Mesothelial cell of epicardium (in vitro differentiated cells): ENCODE measurements at places on chromosomes 7 and 10. TPM values are rescaled to one million over a fixed set of nuclear protein-coding genes. Genes with fewer than 3 reads are reported as not detected.
A peak's percentile ranks its signal among the peaks of the same experiment; 100 is the strongest.

- H3K36me3 ChIP-seq = no peaks in the 10 kb centered on the region
- no peak overlapping the region for H3K4me3 ChIP-seq
- H3K27me3 ChIP-seq = no peaks in the 10 kb centered on the region
Observed at GRCh38 chr7:33423646-33424020, 294.3 kb downstream of the BBS9 start.

DNA sequence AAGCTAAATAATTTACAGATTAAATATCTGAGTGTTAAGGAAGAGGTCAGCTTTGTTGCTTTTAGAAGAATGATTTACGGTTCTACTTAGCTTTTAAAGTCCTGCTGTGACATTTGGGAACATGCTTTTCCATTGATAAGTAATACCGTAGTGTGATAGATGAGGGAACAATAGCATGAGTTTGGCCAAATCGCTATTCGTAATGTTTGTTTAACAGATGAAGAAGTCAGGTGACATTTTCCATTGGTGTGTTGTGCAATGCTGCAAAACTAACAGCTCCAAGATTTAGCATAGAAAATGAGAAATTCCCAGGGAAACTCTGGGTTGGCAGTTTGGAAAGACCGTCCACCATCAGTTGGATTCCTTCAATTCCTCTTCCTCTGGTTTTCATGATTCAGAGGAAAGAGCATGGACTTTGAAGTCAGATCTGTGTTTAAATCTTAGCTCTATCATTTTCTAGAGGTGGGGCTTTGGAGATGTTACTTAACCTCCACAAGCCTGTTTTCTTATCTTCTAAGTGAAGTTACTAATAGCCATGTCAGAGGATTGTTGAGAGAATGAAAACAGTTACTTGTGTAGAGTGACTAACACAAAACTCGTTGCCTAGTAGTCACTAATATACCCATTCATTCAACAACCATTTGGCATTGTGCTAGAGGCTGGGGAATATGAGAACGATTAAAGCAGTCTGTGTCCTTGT is 140.4 kb upstream of the BMPER start:
- peaks cover 18% of the 10 kb centered on the region for H3K4me1 ChIP-seq
- DNase-seq = no peak
- H3K27me3 ChIP-seq = peaks cover 5% of the 10 kb centered on the region
- no peaks in the 10 kb centered on the region for H3K36me3 ChIP-seq

DNA sequence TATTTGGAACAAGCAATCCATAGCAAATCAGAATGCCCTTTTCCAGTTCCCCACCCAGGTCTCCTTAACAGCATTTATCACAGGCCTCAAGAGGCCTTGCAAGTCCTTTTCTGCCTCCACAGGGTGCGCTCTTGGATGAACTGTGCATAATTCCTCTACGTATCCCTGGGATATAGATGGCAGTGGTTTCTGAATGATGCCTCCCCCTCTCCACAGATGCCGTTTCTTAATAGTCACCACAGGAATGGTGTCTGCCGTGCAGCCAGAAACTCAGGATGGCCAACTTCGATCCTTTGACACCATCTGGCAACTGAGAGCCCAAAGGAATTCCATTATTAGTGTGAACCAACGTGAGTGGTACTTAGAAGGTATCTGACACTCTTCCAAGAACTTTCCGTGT is 43.1 kb downstream of the JAZF1 start:
- no peaks in the 10 kb centered on the region for H3K27me3 ChIP-seq
- no peak overlapping the region for H3K27ac ChIP-seq
- H3K4me3 ChIP-seq = no peak overlapping the region

DNA sequence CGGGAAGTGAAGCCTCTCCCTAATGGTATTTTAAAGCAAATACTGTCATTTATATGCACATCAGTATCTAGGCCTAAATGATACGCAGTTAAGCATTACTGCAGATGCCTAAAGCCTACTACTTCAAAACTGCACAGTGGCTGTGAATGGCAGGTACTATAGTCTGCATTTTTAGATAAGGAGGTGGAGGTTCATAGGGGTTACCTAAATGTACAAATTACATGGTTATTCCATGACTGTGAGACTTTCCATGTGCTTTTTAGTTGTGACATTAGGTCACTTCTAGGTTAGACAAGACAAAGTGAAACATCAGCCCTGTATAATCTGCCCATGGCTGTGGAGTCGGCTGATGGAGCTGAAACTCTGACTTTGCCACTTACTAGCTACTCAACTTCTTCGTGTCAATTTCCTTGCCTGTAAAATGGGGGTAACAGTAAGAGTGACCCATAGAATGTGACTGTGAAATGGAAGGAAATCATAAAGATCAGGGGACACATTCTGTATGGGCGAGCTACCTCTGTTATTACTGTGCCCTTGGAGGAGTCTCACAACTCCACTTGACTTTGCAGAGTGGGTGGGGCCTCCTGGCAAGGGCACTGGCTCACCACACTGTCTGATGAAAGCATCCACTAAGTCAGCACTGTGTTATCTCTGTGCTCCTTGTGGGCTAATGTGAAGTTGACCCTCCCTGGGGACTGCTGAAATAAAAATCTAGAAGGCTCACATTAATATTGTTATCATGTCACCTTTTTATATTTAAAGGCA is 239.4 kb downstream of the TNS3 start:
- peaks cover 65% of the 10 kb centered on the region for H3K36me3 ChIP-seq
- DNase-seq = no peak
- H3K27me3 ChIP-seq = no peaks in the 10 kb centered on the region
- peaks cover 3% of the 10 kb centered on the region for H3K4me1 ChIP-seq
- H3K4me3 ChIP-seq = no peak overlapping the region

GRCh38 chr10:32956365-32957197 is 1.4 kb downstream of the ITGB1 start:
- no peak overlapping the region for H3K27ac ChIP-seq
- peak overlapping the region; percentile 76 for H3K4me3 ChIP-seq
- no peaks in the 10 kb centered on the region for H3K36me3 ChIP-seq
- DNase-seq = no peak

DNA sequence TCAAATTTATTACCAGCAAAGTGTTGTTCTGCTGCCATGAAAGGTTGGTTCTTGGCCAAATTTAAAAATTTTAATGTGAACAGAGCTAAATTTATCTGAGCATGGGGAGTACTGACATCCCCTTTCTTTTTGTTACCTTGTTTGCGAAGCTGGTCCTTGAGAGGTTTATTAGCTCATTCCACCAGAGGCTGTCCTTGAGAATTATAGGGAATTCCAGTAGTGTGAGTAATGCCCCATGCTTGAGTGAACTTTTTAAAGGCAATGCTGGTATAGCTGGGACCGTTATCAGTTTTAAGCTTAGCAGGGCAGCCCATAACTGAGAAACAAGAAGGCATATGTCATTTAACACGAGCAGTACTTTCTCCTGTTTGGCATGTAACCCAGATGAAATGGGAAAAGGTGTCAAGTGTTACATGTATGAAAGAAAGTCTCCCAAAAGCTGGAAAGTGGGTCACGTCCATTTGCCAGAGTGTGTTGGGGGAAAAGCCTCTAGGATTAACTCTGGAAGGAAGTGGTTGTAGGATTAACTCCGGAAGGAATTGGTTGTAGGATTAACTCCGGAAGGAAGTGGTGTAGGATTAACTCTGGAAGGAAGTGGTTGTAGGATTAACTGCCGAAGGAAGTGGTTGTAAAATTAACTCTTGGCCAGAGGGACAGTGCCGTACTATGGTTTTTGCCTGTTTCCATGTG is 37.3 kb upstream of the AKR1C2 start:
- no peak overlapping the region for H3K27ac ChIP-seq
- H3K36me3 ChIP-seq = no peaks in the 10 kb centered on the region
- H3K4me1 ChIP-seq = no peaks in the 10 kb centered on the region

- H3K36me3 ChIP-seq = no peaks in the 10 kb centered on the region
- DNase-seq = no peak
- H3K27ac ChIP-seq = no peak overlapping the region
Observed at GRCh38 chr7:78530351-78530750, 731.8 kb downstream of the PHTF2 start.

- H3K27me3 ChIP-seq = no peaks in the 10 kb centered on the region
- no peak overlapping the region for H3K27ac ChIP-seq
- H3K4me1 ChIP-seq = peaks cover 8% of the 10 kb centered on the region
- H3K36me3 ChIP-seq = no peaks in the 10 kb centered on the region
- no peak for DNase-seq
Observed at GRCh38 chr7:18570890-18571478, 75.4 kb downstream of the HDAC9 start.

DNA sequence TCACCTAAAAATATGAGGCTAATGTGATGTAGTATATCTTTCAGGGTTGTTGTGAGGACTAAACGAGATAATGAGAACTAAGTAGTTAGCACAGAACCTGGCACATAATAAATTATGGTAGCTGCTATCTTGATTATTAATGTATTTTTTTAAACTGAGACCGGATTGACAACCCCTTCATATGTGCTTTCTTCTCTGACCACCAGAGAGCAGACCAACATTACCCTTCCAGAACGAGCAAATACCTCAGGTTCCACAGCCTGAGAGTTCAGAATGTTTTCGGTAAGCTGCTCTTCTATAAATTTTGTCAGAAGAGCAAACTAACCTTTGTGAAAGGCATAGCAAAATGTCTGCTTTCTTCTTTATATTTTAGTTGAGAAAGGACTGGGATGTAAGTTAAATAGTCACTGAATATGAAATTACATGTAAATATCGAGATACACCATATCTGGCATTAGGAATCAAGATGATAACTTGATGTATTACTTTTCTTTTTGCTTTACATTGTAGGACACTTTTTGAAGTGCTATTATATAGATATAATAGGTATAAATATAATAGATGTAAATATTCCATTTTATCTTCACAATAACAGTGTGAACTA is 13.6 kb upstream of the BPGM start:
- no peaks in the 10 kb centered on the region for H3K36me3 ChIP-seq
- no peak overlapping the region for H3K27ac ChIP-seq
- no peaks in the 10 kb centered on the region for H3K4me1 ChIP-seq
- DNase-seq = no peak
- H3K4me3 ChIP-seq = no peak overlapping the region

DNA sequence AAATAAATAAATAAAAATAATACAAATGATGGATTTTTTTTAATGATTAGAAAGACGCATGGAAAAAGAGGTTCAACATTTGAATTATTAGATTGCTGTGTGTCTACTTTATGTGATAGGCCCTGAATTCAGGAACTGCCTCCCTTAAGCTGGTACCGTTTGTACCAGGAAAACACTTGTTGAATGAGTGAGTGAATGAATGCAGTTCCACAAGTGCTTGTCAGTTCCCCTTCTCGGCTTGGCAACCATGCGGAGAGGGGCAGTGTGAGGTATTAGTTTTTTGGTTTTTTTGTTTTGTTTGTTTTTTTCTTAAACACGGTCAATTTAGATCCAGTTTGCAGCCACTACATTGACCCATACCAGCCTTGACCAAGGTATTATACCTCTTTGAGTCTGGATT is 2.1 kb upstream of the DPY19L1 start:
- no peak overlapping the region for H3K4me3 ChIP-seq
- peaks cover 21% of the 10 kb centered on the region for H3K4me1 ChIP-seq
- no peaks in the 10 kb centered on the region for H3K36me3 ChIP-seq
- H3K27ac ChIP-seq = no peak overlapping the region
- H3K27me3 ChIP-seq = peaks cover 25% of the 10 kb centered on the region
- DNase-seq = no peak

- H3K4me1 ChIP-seq = peaks cover 50% of the 10 kb centered on the region
- H3K4me3 ChIP-seq = peak overlapping the region; percentile 82
Observed at GRCh38 chr10:44960482-44961229, 1.1 kb downstream of the RASSF4 start.

DNA sequence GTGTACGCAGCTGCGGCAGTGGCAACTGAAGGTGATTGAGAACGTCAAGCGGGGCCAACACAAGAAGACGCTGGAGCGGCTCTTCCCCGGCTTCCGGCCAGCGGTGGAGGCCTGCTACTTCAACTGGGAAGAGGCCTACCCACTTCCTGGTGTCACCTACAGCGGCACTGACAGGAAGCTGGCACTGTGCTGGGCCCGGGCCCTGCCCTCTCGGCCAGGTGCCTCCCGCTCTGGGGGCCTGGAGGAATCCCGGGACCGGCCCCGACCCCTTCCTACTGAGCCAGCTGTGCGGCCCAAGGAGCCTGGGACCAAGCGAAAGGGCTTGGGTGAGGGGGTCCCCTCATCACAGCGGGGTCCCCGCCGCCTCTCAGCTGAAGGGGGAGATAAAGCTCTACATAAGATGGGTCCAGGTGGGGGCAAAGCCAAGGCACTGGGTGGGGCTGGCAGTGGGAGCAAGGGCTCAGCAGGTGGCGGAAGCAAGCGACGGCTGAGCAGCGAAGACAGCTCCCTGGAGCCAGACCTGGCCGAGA is 6.5 kb downstream of the ZSWIM8 start:
- H3K4me3 ChIP-seq = no peak overlapping the region
- H3K36me3 ChIP-seq = peaks cover 46% of the 10 kb centered on the region
- peaks cover 9% of the 10 kb centered on the region for H3K4me1 ChIP-seq
- no peak for DNase-seq

GRCh38 chr10:125035136-125035535 is 93.2 kb downstream of the ZRANB1 start:
- peak overlapping the region; percentile 87 for H3K27ac ChIP-seq
- no peaks in the 10 kb centered on the region for H3K27me3 ChIP-seq
- peaks cover 55% of the 10 kb centered on the region for H3K4me1 ChIP-seq
- no peak overlapping the region for H3K4me3 ChIP-seq
- DNase-seq = no peak
- H3K36me3 ChIP-seq = peaks cover 19% of the 10 kb centered on the region

DNA sequence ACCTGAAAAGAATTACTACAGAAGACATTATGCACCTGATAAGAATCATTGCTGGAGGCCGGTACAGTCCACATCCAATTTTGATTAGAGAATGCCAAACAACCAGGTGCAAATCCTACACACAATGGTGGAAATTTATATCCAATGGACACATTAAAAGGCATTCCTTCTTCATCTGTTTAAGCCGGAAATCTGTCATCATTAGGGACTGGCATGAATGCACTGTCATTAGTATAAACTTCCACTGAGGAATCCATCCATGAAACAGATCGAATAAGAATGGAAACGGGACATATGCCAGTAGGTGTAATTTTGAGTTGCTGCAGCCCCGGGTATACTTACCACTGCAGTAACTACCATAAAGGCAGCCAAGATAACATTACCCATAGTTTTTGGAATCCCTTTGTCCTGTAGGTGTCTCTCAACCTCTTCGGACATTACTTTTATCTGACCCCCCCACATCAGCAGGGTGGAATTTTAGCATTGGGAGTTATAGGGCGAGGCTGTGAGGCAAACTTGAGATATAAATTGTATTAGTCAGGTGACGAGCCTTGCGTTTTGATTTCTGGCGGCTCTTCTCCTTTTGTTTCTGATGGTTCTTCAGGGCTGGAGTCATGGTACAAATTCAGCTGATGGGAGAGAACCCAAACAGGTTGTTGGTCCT is 36.5 kb upstream of the AKR1C2 start:
- no peak for DNase-seq
- H3K27ac ChIP-seq = no peak overlapping the region
- H3K36me3 ChIP-seq = no peaks in the 10 kb centered on the region
- H3K4me3 ChIP-seq = no peak overlapping the region

GIMAP2 gene
- not detected in 3 replicates for total RNA-seq

MKX gene
- not detected in 3 replicates for total RNA-seq

FAS gene
- 6.1 to 6.8 TPM (median 6.3 TPM) in 3 replicates for total RNA-seq

FAM24B gene
- not detected in 3 replicates for total RNA-seq

MCM10 gene
- total RNA-seq = 10.4 to 14.8 TPM (median 12.5 TPM) in 3 replicates

GDF10 gene
- total RNA-seq = 1.7 to 2.1 TPM (median 1.8 TPM) in 3 replicates

IL6 gene
- 1.1 to 1.7 TPM (median 1.4 TPM) in 3 replicates for total RNA-seq

SSC4D gene
- total RNA-seq = 22.4 to 26.2 TPM (median 25.2 TPM) in 3 replicates

CLCN1 gene
- 0.07 to 0.16 TPM (median 0.11 TPM) in 3 replicates for total RNA-seq
